Posterior cingulate gyrus (tissue), 11 donors: ENCODE measurements at places on chromosomes 6 and 20.

GRCh38 chr6:46175976-46176375, 5.2 kb upstream of the ENPP5 start:
- no peak for DNase-seq

GRCh38 chr6:83984411-83984810, 49.2 kb upstream of the MRAP2 start:
- no peak for DNase-seq

GRCh38 chr20:37385659-37386504, 39.9 kb downstream of the SRC start:
- peak; percentile 55 for DNase-seq

- no peak for DNase-seq
Measured at GRCh38 chr6:23823421-23823820, 302.6 kb upstream of the NRSN1 start.

DNA sequence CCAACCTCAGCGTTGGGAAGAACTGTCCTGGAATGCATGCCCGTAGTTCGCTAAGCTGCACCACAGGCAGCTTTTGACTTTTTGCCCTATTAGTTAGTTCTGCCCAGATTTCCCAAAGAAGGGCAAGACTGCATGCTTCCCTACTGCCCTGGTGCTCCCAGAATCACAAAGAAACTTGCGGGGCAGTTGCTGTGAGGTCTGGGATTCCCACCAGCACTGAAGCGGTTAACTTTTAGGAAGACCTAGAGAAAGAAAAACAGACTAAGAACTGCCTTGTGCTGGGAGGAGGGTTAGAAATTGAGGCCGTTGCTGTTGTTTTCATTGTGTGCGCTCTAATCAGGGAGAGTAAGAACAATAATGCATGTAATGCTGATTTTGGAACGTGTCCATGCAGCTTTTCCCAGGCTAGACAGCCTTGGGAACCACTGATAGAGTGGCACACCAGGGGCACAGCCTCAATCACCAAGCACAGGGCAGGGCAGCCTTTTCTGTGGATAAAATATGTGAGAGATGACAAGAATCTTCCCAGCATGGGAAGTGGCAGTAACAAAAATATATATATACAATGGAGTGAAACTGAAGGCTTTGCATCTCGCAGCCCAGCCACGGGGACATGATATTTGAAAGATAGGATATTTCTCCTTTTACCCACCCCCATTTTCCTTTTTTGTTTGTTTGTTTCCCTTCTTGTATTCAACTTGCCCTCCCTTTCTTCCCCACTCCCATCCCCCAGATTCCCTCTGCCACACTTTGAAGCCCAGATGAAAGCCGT, 137.7 kb upstream of the HEY2 start:
- no peak for DNase-seq

DNA sequence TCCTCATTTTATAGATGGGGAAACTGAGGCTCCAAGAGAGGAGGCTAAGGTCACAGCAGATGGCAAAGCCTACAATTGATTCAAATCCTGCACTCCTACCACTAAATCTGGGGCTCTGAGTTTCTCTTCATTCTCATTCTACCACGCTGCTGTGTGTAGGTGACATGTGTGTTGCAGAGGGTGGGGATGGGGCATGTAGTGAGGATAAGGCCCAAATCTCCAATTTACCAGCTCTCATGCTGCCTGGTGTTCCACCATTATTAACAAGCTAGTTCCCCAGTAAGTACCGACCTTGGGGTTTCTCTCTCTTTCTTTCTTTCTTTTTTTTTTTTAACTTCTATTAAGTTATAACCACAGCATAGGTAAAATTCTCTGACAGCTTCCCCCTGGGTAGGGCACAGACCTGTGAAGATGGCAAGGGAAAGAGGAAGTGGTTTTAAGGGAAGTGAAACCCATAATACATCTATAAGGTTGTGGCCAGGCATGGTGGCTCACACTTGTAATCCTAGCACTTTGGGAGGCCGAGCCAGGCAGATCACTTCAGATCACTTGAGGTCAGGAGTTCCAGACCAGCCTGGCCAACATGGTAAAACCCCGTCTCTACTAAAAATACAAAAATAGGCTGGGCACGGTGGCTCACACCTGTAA, 13.0 kb upstream of the MATN4 start:
- no peak for DNase-seq

GRCh38 chr20:32302507-32302872, 25.0 kb downstream of the KIF3B start:
- DNase-seq = no peak

DNA sequence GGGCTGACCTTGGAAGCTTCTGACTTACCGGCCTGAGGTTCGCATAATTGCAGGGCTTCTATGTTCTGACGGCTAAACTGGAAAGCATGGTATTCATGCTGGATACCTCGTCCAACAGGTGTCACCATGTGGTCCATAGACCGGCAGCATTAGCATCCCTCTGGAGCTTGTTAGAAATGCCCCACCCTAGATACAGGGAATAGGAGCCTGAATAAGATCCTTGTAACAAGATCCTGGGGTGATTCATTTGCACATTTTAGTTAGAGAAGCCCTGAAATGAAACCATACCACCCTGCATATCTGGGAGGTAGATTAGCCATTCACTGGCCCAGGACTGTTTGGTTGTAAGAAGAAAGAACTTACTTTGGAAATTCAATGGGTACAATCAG, 77.7 kb downstream of the TMEM170B start:
- no peak for DNase-seq

- DNase-seq = no peak
Measured at GRCh38 chr20:57704245-57704644, 5.6 kb downstream of the PMEPA1 start.

DNA sequence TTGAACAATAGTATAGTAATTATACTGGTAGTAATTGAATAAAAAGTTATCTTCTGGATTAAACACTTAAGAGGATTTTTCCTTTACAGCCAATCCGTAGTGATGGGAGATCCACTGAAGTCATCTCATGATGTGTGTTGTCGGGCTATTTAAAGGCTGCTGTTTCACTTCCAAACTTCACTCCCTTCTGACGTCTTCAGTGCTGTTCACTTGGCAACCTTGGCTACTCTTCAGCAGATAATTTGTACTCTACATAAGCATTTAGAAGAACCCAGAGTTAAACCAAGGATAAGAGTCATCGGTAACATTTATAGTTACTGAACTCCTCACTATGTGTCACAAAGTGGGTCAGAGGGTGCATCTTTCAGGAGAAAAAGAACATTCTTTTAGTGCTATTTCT, 179.1 kb upstream of the EYA4 start:
- DNase-seq = no peak

- DNase-seq = no peak
Measured at GRCh38 chr6:2921520-2922115, 18.5 kb upstream of the SERPINB9 start.

- DNase-seq = no peak
Measured at GRCh38 chr20:5652626-5653553, 97.3 kb upstream of the SHLD1 start.

DNA sequence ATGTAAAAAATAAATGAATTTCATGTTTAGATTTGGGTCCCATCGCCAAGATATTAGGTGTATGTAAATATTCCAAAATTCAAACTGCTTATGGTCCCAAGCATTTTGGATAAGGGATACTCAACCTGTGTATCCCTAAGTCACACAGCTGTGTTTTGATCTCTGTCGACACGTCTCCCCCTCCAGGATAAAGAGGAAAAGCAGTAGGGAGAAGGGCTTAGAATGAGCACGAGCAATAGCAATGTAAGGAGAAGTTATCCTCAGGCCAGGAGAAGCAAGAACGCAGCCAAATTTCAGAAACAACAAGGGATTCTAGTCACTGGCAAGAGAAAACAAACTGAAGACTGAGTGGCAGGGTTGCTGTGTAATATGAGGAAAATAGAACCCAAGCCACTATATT, 181.2 kb downstream of the AIG1 start:
- no peak for DNase-seq

GRCh38 chr6:74439123-74439811, 743.3 kb downstream of the CD109 start:
- no peak for DNase-seq

DNA sequence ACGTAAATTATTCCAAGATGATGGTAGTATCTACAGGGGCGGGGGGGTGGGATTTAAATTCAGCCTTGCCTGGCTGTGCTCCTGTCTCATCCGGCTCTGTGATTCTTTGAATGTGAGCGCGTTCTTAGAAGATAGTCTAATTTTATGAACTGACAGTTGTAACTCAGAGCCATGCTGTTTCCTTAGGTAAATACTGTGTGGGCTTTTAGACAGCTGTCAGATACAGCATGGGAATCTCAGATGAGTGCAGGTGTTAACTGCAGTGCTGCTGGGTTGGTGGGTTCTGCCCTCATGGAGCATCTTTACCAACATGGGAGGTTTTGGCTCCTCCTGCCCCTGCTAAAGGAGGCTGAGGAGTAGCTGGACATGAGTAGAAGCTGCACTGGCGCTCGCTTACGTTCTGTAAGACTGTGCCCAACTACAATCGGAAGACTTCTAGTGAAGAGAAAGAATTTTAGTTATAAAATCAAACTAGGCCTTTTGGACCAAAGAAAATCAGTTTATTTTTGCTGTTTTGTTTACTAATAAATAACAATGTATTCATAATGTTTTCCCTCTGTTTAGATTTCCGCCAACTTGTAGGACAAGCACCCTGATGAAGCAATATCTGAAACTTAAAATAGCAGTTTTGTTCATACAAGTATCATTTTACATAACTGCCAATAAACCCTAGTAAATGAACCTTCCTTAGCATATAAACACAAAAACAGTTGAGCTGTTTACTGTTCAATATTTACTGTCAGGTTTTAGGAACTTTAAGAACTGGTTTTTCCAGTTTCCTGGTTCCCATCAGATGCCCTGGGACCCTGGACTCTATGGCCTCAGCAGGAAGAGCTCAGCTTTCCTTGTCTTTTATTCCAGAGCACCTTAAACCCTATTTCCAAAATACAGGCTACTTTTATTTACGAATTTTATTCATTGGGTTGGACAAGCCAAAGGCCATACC, 66.1 kb downstream of the FAM120B start:
- DNase-seq = no peak

DNA sequence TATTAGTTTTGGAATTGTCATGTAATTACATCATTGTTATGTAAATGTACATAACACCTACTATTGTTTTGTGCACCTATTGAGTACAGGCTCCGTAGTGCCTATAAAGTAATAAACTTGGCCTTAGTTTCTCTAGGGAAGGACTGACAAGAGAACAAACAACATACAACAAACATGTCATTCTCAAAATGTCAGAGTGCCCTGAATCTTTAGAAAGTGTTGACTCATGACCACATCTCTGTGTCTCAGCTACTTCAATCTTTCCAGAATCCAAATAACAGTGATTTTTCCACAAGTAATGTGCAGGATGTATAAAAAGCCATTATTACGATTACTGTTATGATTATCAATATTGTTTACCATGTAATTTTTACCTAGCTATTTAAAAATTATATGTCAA, 17.2 kb downstream of the LAMP5 start:
- DNase-seq = no peak

GRCh38 chr6:159151266-159151855, 17.8 kb upstream of the FNDC1 start:
- no peak for DNase-seq

GRCh38 chr6:136811272-136811671, 11.1 kb upstream of the PEX7 start:
- DNase-seq = no peak

DNA sequence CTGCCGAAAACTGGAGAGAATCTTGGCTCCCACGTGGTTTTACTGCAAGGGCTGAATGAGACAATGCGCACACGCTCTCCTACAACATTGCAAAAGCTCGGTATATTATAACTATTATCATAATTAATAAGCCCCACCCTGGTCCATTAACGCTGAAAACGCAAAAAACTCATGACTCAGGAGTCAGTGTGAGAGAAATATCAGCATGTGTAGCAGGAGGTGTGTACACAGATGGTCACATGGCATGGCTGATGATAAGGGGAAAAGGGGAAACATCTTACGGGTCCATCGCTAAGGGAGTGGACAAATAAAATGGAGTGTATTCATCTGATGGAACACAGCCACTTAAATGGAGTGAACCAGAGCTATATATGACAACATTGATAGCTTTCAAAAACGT, 29.2 kb downstream of the CDH22 start:
- DNase-seq = no peak

DNA sequence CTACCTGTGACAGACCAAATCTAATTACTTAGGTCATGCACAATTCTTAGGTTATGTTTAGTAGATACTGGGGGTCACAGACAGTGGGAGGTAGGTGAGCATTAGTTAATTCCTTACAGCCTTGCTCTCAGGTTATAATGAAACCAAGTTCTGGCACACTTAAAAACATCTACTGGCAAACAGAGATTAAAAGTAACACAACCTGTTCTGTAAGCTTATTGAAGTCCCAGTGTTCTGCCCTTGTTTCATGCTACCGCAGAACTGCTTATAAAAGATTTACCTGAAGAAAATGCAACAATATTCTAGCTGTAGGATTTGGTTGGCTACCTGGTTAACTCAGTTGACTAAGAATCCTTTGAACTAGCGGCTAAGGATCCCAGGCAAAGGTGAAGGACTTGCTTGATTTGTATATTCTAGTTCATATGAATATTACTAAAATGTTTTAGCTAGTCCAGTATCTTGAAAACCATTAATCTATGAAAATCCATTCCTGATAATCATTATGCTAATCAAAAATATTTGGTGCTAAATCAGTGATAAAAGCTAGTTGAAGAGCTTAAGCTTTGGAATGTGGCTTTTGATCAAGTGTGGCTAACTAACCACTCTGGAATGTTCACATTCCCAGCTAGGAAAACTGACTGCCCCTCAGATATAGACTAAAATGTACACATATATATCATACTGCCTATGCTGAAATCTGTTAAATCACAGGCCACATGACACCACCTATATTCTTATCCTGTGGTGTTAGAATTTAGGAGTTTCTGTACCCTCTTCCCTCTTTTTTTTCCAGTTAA, 7.2 kb downstream of the PEX3 start:
- no peak for DNase-seq

GRCh38 chr6:65745614-65746013, 38.6 kb upstream of the EYS start:
- DNase-seq = no peak
